Cortex of kidney (tissue), 1 donor: ENCODE measurements at places on chromosomes 11 and 22.

DNA sequence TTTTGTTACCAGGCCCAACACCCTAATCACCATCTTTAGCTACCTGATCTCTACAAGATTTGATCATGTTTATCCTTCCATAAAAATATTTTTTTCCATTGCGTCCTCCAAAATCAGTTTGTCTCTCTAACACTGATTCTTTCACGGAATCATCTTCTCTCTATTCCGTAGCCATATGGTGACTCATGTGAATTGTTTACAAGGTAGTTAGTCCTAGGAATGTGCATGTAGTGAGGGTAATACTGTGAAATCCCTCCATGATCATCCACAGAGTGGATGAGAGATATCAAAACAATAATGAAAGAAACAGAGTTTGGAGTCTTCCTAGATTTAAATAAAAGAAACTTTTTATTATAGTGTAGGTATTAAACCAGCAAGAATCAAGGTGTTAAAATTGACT is 230.2 kb downstream of the METTL15 start:
- no peak for DNase-seq

- no peak for DNase-seq
These were observed 9.4 kb downstream of the CDC45 start for GRCh38 chr22:19488884-19489843.

- no peak for DNase-seq
These were observed 42.0 kb downstream of the LINC01488 start for GRCh38 chr11:69523453-69523852.

GRCh38 chr11:69053169-69053477 is 4.4 kb downstream of the TPCN2 start:
- DNase-seq = no peak

DNA sequence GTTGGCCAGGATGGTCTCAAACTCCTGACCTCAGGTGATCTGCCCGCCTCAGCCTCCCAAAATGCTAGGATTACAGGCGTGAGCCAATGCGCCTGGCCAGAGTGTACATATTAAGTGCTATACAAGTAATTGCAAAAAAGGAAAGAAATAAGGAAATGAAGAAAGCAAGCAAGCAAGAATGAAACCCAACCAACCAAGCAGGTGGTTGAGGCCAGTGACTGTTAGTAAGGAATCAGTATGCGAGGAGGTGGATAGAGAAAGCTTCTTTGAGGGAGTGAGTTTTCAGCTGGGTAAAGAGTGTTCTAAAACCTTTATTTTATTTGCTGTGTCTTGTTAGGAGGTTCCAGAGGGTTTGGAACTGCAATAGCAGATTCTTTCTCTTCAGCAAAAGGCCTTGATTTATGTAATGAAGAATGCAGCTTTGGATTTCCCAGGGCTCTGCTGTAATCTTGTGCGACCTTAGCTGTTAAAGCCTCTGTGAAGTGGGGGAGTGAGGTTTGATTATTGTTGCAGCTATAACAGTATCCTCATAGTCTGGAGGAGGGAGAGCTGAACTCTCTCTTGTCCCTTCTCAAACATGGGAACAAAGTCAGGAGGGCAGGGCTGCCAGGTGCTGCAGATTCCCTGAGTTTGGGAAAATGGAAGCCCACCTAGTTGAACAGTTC is 5.7 kb downstream of the AMPD3 start:
- no peak for DNase-seq

GRCh38 chr11:66150725-66151124 is 80.7 kb downstream of the PACS1 start:
- no peak for DNase-seq

GRCh38 chr11:5303626-5304025 is 1.9 kb upstream of the OR51B4 start:
- no peak for DNase-seq

DNA sequence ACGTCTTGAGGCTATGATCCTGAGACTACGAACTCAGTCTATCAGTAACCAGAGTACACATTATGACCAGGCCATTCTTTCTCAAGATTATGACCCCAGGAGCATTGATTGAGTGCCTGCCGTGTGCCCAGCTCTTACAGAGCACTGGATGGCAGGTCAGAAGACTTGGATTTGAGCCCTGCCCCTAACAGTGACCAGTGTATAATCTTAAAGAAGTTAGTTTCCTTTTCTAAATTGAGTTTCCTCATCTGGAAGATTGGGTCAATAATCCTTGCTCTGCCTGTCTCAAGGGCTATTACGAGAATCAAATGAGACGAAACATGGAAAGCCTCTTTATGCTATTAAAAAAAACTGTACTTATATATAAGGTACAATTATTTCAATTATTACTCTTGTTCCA is 38.2 kb downstream of the SLCO2B1 start:
- DNase-seq = no peak

GRCh38 chr11:8338138-8338537 is 74.5 kb upstream of the LMO1 start:
- no peak for DNase-seq

DNA sequence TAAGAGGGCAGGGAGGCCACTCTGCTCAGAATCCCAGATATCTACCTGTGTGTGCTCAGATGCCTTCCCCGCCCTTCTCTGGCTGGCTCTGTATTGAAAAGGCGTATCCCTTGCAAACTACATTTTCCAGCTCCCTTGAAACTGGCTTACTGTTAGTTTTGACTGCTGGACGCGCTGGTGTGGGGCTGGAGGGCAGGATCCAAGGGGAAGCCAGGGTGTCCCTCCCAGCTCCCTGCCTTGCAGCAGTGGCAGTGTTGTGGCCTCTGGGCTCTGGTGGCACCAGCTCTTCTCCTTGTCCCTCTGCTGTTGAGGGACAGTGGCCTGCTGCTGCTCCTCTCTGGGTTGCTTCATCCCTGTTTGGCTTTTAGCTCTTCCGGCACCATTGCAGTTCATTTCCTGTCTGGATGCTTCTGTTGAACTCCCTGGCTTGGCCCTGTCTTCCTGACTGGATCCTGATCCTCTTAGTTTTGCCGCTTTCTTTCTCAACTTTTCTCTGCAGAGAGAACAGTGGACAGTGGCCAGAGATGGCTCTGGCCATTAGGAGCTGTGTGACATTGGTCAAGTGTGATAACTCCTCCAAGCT is 107.1 kb upstream of the PARVA start:
- DNase-seq = no peak

- no peak for DNase-seq
These were observed 15.6 kb upstream of the DENND5A start for GRCh38 chr11:9280655-9281301.

GRCh38 chr11:132422722-132423121 is 1052.3 kb downstream of the NTM start:
- no peak for DNase-seq

GRCh38 chr22:22923379-22923778 is 35.8 kb downstream of the IGLL5 start:
- DNase-seq = no peak
